ENCODE measurements at places on chromosomes 16 and 17. TPM values are rescaled to one million over a fixed set of nuclear protein-coding genes. Genes with fewer than 3 reads are reported as not detected.

TNRC6A gene
- 33.7 TPM for total RNA-seq

ATP2A1 gene
- 1.4 TPM for total RNA-seq

IGSF6 gene
- 2.8 TPM for total RNA-seq

CCDC200 gene
- total RNA-seq = not detected

TTLL6 gene
- total RNA-seq = not detected

OR1A2 gene
- not detected for total RNA-seq

KCNAB3 gene
- total RNA-seq = 1.3 TPM

QRICH2 gene
- total RNA-seq = 2.6 TPM

KRT40 gene
- not detected for total RNA-seq

WFDC1 gene
- total RNA-seq = 1.4 TPM

JPH3 gene
- total RNA-seq = not detected

SLC52A1 gene
- total RNA-seq = 0.08 TPM

NT5M gene
- total RNA-seq = 1.6 TPM

HOXB2 gene
- total RNA-seq = 2.3 TPM

OR1A1 gene
- total RNA-seq = not detected

ABCC11 gene
- 5.8 TPM for total RNA-seq

TEKT1 gene
- total RNA-seq = not detected

C17orf113 gene
- total RNA-seq = 0.20 TPM

RBBP6 gene
- total RNA-seq = 22.4 TPM

ATF7IP2 gene
- 29.7 TPM for total RNA-seq

USB1 gene
- total RNA-seq = 28.4 TPM

NPIPA8 gene
- total RNA-seq = 0.35 TPM

DNAH9 gene
- total RNA-seq = 0.20 TPM

CACNG5 gene
- not detected for total RNA-seq

NXN gene
- 8.1 TPM for total RNA-seq

CDH1 gene
- 115 TPM for total RNA-seq

CDH8 gene
- total RNA-seq = not detected

HSBP1 gene
- total RNA-seq = 31.9 TPM

RHBDF2 gene
- 8.9 TPM for total RNA-seq

HEATR9 gene
- not detected for total RNA-seq

ALDH3A1 gene
- total RNA-seq = 1.5 TPM

KAT8 gene
- 27.0 TPM for total RNA-seq

KRT24 gene
- not detected for total RNA-seq

LRRC37A gene
- 0.45 TPM for total RNA-seq

RNF222 gene
- total RNA-seq = not detected

TLCD2 gene
- total RNA-seq = 4.2 TPM

GUCY2D gene
- total RNA-seq = 0.05 TPM

C1QL1 gene
- total RNA-seq = 0.13 TPM

EPN3 gene
- total RNA-seq = 0.35 TPM

FOXN1 gene
- total RNA-seq = not detected

CES1 gene
- 2,727 TPM for total RNA-seq

Measured in left lobe of liver (tissue), 2 donors.